ENCODE measurements at places on chromosomes 4 and X. TPM values are rescaled to one million over a fixed set of nuclear protein-coding genes. Genes with fewer than 3 reads are reported as not detected.

Gene G3BP2
- total RNA-seq: 378 TPM

DNA sequence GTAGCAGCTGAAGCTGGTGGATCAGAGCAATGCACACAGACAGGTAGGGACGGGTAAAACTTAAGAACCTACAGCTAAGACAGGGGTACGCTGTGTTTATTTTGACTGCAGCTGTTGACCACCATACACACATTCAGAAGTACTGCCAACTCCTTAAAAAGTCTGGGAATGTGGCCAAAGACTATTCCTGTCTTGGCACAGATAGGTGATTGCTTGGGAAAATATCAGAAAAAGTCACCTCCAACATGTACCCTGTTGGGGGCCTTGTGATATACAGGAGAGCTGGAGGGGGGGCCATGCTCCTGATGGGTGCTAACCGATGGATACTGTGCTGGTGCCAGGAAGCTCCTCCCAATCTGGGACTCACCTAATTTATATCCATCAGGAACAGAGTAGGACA is 121.2 kb downstream of the VCX2 start:
- peaks cover 3% of the 10 kb centered on the region for H3K4me1 ChIP-seq
- no peak overlapping the region for H3K4me3 ChIP-seq
- no peaks in the 10 kb centered on the region for H3K36me3 ChIP-seq
- no peaks in the 10 kb centered on the region for H3K27me3 ChIP-seq
- no peak for DNase-seq
- no peak overlapping the region for H3K27ac ChIP-seq

GRCh38 chrX:46178763-46179162 is 366.5 kb downstream of the ZNF674 start:
- DNase-seq: no peak
- H3K4me3 ChIP-seq: no peak overlapping the region
- H3K4me1 ChIP-seq: no peaks in the 10 kb centered on the region
- no peaks in the 10 kb centered on the region for H3K27me3 ChIP-seq
- no peaks in the 10 kb centered on the region for H3K36me3 ChIP-seq

DNA sequence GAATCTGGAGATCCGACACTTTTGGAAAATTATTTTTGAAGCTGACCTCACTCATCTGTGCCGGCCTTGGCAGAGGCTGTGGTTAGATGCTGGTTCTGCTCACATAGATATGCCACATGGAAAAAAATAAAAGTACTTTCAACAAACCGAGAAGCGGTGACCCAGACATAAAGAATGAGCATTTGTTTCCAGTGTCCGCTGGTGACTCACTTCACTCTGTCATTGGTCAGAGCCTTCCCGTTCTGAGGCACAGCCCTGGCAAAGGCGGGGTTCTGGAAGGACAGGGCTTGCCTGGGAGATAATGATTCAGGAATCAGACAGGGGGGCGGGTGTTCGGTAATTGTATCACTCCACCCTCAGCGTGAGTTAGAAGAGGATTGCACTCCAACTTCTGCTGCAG is 172.4 kb upstream of the MXRA5 start:
- no peaks in the 10 kb centered on the region for H3K27me3 ChIP-seq
- no peak for DNase-seq
- no peak overlapping the region for H3K4me3 ChIP-seq
- no peaks in the 10 kb centered on the region for H3K36me3 ChIP-seq
- H3K27ac ChIP-seq: no peak overlapping the region

Gene SLC38A5
- 73.8 TPM for total RNA-seq

DNA sequence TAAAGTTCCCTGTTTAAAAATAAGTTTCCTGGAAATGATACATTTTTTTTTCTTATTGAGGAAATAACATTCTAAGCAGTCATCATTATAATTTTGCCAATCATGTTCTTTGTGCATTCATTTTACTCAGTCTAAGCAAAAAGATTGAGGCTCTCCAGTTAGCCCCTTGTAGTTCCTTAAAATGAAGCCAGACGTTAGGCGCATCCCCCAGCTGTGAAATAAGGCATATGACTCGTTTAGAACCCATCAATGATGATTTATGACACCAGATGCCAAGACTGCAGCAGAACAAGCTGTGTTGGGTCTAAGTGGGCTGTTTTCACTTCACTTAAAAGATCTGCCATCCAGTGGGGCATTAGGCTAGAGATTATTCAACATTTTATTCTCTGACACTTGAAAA is 17.0 kb downstream of the PDGFC start:
- no peak overlapping the region for H3K4me3 ChIP-seq
- no peaks in the 10 kb centered on the region for H3K4me1 ChIP-seq
- no peak overlapping the region for H3K27ac ChIP-seq
- no peaks in the 10 kb centered on the region for H3K27me3 ChIP-seq
- H3K36me3 ChIP-seq: no peaks in the 10 kb centered on the region

Gene F11
- total RNA-seq: 0.99 TPM

GRCh38 chrX:51894697-51895336 is 1.4 kb downstream of the MAGED1 start:
- no peak for DNase-seq
- H3K4me3 ChIP-seq: peak overlapping the region; percentile 87
- H3K4me1 ChIP-seq: peaks cover 13% of the 10 kb centered on the region
- H3K36me3 ChIP-seq: peaks cover 3% of the 10 kb centered on the region
- no peak overlapping the region for H3K27ac ChIP-seq

DNA sequence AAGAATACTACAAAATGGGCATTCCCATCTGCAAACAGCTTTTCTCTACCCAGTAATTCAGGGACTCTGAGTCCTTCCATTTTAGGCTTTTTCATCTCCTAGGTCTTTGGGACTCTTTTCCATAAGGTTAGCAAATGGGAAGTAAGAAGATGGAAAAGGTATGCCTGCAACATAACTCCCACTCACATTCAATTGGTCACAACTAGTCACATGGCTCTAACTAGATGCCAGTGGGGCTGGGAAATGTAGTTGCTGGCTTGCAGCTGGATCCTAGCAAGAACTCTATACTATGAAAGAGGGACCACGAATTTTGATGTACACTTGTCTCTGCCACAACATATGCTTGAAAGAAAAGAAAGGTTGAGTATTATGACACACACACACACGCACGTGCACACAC is 954.9 kb upstream of the FTHL17 start:
- no peak for DNase-seq
- H3K4me1 ChIP-seq: no peaks in the 10 kb centered on the region
- H3K27ac ChIP-seq: no peak overlapping the region
- H3K4me3 ChIP-seq: no peak overlapping the region
- H3K27me3 ChIP-seq: no peaks in the 10 kb centered on the region

- H3K27me3 ChIP-seq: peaks cover 6% of the 10 kb centered on the region
- peak; percentile 62 for DNase-seq
- no peak overlapping the region for H3K27ac ChIP-seq
- no peaks in the 10 kb centered on the region for H3K36me3 ChIP-seq
- no peaks in the 10 kb centered on the region for H3K4me1 ChIP-seq
These were observed 137.7 kb upstream of the ZIC3 start for GRCh38 chrX:137428221-137428661.

DNA sequence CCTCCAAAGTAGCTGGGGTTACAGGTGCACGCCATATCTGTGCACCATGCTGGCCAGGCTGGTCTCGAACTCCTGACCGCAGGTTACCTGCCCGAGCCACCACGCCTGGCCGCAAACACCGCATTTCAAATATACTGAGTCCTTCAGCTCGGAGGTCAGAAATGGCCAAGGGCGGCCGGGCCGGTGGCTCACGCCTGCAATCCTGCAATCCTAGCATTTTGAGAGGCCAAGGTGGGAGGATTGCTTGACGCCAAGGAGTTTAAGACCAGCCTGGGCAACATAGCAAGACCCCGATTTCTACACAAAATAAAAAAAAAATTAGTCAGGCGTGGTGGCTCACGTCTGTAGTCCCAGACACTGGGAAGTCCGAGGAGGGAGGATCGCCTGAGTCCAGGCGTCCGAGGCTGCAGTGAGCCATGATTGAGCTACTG is 71.9 kb upstream of the PPP2R3B start:
- H3K27me3 ChIP-seq: no peaks in the 10 kb centered on the region
- H3K4me1 ChIP-seq: no peaks in the 10 kb centered on the region
- no peak overlapping the region for H3K27ac ChIP-seq

Gene UCHL1
- total RNA-seq: 780 TPM

Gene ACE2
- 0.29 TPM for total RNA-seq

DNA sequence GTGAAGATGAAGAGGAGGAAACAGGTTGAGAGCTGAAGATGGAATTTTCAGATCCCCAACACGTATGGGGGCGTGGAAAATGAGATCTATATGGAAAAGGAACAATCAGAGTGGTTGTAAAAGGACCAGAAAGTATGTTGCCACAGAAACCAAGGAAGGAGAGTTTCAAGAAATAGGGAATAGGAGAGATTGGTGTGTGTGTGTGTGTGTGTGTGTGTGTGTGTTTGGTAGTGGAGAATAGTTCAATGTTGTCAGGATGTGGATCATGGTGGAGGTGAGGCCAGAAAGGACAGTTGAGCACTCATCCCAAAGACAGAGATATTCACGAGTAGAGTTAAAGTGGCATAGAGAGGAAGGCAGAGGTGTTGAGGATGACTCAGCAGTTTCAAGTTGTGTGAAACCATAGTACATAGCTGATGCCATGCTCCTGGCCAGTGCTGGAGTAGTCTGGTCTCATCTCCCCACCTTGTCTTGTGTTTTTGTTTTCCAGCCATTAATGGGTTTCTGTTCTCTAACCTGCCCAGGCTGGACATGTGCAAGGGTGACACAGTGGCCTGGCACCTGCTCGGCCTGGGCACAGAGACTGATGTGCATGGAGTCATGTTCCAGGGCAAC is 36.1 kb downstream of the HEPH start:
- no peak overlapping the region for H3K4me3 ChIP-seq
- H3K27me3 ChIP-seq: no peaks in the 10 kb centered on the region
- no peaks in the 10 kb centered on the region for H3K4me1 ChIP-seq
- H3K36me3 ChIP-seq: peaks cover 5% of the 10 kb centered on the region

DNA sequence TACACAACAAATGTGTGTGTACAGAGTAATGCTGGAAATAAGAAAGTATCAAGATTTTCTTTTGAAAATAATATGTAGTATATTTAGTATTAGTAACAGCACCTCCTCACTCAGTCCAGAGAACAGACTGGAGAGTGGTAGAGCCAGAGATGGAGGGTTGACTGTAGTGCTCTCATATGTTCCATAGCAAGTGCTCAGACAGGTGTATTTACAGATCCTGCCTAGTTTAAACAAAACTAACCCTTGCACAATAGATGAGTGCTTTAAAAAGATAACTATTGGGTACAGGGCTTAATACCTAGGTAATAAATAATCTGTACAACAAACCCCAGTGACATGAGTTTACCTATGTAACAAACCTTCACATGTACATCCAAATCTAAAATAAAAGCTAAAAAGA is 381.0 kb upstream of the EMCN start:
- no peaks in the 10 kb centered on the region for H3K4me1 ChIP-seq
- no peak for DNase-seq
- H3K36me3 ChIP-seq: no peaks in the 10 kb centered on the region
- no peak overlapping the region for H3K27ac ChIP-seq
- no peak overlapping the region for H3K4me3 ChIP-seq

Gene AGTR2
- total RNA-seq: not detected

Gene DCLK2
- 0.37 TPM for total RNA-seq

DNA sequence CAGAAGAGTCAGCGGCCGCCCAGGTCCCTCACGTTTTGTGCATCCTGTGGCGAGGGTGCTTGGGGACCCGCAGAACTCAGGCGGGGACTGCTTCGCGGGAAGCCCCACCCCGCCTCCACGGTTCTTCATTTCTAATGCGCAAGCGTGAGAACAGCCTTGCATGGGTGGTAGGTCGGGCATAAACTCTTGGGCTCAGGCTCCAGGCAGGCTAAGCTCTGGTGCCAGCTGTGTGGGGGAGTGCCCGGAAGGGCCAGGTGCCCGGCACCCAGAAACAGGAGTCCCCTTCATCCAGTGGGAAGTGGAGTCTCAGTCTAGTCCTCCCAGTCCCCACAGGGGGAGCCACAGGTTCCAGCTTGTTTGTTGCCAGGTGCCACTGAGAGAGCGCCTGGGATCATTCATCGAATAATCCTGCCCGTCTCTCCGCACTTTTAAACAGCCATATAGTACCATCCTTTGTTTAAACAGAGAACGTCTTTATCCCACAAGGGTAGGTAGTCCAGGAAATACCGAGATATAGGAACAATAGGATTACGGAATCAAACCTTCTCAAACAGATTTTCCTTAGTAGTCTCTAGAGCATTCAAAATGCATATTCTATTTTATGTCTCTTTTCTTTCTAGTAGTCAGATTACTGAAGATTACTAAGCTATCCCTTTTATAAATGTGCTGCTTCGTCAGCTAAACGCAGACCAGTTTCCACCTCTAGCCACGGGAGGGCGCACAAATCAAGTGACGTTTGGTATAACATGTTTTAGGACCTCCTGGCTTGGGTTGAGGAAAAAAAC is 12.7 kb upstream of the RBBP7 start:
- H3K4me1 ChIP-seq: no peaks in the 10 kb centered on the region
- H3K36me3 ChIP-seq: no peaks in the 10 kb centered on the region
- no peak overlapping the region for H3K27ac ChIP-seq
- no peak for DNase-seq

Gene SLIT2
- 11.7 TPM for total RNA-seq

- H3K4me3 ChIP-seq: no peak overlapping the region
- DNase-seq: no peak
- no peaks in the 10 kb centered on the region for H3K36me3 ChIP-seq
- H3K27me3 ChIP-seq: no peaks in the 10 kb centered on the region
- 0 out of 2 replicates have a peak, but pooled peaks cover 6% of the 10 kb centered on the region for H3K4me1 ChIP-seq
- H3K27ac ChIP-seq: no peak overlapping the region
These were observed 141.1 kb downstream of the MAML3 start for GRCh38 chr4:140012688-140013486.

DNA sequence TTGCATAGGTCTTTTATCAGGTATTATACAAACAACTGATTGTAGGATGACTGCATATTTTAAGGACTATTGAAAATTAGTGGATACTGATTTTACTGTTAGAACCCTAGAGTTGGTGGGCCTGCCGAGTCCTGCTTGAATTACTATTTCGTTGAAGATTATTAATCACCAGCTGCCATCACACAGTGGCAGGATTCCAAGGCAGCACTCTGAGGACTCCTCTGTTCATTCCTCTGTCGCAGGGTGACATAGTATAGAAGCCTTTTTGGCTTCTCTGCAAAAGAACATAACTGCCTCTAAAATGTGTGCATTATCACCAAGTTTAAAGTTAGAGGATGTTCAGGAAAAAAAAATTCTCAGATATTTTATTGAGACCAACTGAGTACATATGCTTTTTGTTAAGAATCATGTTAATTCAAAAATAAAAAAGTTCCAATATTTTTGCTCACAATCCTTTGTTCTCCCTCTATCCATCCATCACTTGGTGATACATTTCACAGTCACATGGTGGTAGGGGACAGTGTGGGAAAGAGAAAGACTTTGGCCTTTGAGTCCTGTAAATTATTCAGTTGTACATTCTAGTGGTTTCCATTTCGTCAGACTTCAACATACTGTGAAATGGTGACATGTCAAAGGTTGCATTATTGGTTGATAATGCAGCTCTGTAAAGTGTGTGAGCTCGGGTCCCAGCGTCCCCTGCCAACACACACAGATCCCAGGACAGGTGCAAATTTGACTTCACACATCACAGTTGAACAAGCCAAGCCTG is 332.5 kb downstream of the GRID2 start:
- DNase-seq: no peak
- 0 out of 2 replicates have a peak, but pooled peaks cover 2% of the 10 kb centered on the region for H3K4me1 ChIP-seq
- H3K27ac ChIP-seq: no peak overlapping the region
- no peaks in the 10 kb centered on the region for H3K27me3 ChIP-seq

Measured in H1 (cell line).